Retina (tissue), 1 donor: ENCODE measurements at places on chromosomes 1 and 21.

- no peak for DNase-seq
These were observed 3.1 kb upstream of the DIPK1A start for GRCh38 chr1:92964316-92964715.

DNA sequence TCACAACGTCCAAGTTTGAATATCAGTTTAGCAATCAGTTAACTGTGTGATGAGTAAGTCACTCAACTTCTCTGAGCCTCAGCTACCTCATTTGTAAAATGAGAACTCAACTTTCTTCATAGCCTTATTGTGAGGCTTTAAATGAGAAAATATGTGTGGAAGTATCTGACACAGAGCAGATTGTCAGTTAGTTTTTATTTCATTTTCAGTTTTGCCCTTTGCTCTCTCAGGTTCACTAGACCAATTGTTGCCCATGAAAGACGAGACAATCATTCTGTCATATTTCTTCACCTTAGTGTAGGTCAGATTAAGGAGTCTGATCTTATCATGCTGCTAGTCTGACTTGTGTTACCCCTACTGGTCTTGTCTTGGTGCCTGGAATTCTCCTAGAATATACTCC, 232.8 kb upstream of the PTBP2 start:
- DNase-seq: no peak

DNA sequence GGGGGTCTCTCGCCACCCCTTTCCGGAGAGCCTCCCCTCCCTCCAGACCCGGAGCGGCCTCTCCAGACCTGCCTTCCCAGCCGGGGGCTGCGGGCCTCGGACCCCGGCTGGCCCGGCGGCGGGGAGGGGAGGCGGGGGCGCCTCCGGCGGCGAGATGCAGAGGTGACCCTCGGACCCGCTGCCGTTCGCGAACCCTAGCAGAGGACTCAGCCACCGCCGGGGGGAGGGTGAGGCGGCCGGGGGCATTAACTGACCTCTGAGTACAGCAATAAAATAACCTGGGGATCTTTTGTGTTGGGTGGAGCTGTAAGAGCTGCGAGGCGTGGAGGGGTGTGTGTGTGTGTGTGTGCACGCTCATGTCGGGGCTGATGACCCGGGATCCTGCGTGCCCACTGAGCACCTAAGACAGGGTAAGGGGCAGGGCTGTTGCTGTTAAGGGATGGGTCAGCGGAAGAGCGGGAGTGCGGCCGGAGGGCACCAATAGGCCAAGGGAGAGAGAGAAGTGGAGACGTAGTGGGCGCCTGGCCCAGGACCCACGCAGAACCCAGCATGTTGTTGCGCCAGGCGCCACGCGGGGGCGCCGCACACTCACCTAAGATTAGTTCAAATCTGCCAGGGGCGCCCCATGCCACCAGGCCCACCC, 6.3 kb downstream of the HAPLN2 start:
- peak; percentile 89 for DNase-seq

GRCh38 chr1:167538657-167539056, 14.9 kb downstream of the CREG1 start:
- no peak for DNase-seq

DNA sequence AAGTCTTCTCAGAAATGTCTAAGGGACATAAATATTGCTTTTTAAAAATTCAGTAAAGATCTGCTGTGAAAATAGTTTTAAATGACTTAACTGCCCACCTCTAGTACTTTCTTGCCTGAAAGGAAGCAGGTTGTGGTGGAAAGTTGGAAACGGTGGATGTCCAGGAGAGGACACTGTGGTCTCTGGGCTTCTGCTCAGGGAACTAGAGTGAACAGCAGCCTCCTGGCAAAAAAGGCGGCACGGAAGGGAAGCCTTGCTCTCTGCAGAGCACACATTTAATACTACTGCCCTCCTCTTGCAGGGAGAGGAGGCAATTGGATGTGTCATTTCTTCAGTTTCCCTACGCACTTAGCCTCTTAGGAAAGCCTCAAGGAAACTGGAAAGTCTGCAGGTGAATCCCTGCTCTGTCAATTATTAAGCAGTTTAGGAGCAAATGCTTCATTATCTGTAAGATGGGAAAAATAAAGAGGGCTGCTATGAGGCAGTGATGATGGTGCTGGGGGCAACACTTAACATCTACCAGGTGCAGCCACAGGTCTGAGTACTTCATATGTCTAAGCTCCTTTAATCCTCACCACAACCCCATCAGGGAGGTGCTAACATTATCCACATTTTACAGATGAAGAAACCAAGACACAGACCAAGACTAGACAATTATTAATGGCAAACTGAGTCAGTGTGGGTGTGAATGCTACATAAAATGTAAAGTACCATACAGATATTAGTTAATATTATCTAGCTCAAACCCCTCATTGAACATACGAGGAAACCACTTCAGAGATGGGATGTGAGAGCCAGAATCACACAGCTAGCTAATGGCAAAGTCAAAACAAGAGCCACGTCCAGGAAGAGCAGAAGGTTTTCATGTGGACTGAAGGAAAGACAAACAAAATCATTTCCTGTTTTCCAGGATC, 108.9 kb upstream of the ADAR start:
- no peak for DNase-seq

GRCh38 chr1:206128196-206128595, 11.0 kb upstream of the AVPR1B start:
- no peak for DNase-seq
